ENCODE measurements at places on chromosomes 6 and 20.

- no peak for DNase-seq
These were observed 13.4 kb downstream of the LINC00237 start for GRCh38 chr20:21092806-21093205.

DNA sequence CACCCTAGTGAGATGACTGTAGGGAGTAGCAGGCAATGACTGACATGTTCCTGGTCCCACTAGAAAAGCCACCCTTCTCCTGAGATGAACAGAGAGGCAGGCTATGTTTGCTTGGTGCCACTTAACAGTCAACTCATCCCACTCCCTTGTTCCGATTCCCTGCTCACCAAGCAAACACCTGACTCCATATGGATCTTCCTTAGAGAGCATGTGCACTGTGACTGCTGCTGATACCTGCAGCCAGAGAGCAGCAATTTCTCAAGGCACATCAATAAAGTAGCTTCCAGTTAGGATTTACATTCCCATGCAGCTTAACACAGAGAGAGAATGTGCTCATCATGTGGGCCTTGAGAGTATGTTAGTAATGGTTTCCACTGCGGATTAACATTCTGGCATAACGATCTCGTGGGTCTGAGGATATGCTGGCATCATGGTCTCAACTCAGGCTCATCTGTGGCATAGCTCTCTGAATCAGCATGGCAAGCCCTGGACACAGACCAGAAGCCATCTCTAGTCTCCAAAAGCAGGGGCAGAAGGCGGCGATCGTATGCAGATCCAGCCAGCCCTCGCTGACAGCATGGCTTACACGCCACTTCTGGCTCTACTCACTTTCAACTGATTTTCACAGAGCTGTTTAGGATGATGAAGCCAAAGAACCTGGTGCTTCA, 43.9 kb downstream of the ATXN1 start:
- DNase-seq = no peak

GRCh38 chr6:164928057-164928727, 381.2 kb downstream of the C6orf118 start:
- no peak for DNase-seq

- DNase-seq = no peak
These were observed 211.0 kb downstream of the WDR27 start for GRCh38 chr6:169490830-169491229.

DNA sequence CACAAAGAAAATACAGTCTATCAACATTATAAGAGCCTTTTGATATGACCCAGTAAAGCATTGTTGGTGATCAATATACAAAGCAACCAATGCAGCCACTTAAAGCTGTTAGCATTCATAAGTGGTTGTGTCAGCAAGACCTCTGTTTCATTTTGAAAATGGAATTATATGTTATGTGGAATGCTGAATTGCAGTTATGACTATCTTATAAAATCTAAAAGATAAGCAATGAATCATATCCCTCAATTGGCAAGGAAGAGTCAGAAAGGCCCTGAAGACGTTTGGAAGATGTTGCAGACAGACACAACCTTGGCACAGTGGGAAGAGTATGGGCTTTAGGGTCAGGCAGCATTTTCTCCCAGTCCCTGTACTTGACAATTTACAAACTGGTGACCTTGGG, 93.8 kb upstream of the RNF217 start:
- no peak for DNase-seq

- DNase-seq = no peak
These were observed 248.4 kb upstream of the HSF2 start for GRCh38 chr6:122151066-122151465.

GRCh38 chr20:40844332-40844731, 155.3 kb upstream of the MAFB start:
- DNase-seq = no peak

- no peak for DNase-seq
These were observed 110.2 kb downstream of the RCAN2 start for GRCh38 chr6:46381057-46381456.

DNA sequence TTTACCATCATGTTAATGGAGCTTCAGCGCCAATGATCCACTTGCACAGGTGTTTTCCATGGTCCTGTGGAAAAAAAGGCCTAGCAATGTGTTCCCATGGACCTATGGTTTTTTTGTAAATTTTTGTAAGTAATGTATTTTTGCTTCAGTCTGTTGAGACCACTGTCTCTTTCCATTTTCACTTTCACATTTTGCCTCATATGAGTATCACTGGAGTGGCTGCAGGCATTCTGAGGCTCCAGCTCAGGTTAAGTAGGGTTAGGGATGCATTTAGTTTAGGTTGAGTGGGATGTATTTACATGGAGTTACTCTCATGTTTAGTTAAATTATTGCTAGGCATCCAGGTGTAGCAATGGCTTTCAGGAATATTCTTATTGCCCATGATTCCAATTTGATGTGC, 19.2 kb upstream of the LMBRD1 start:
- no peak for DNase-seq

GRCh38 chr20:5809495-5809894, 59.3 kb downstream of the SHLD1 start:
- no peak for DNase-seq

GRCh38 chr6:144690666-144691065, 405.5 kb downstream of the UTRN start:
- DNase-seq = no peak

- no peak for DNase-seq
These were observed 668.2 kb downstream of the DOK5 start for GRCh38 chr20:55143601-55144000.

- no peak for DNase-seq
These were observed 79.9 kb upstream of the BHLHE23 start for GRCh38 chr20:63086421-63087235.

GRCh38 chr20:17306427-17306826, 79.6 kb downstream of the PCSK2 start:
- no peak for DNase-seq

DNA sequence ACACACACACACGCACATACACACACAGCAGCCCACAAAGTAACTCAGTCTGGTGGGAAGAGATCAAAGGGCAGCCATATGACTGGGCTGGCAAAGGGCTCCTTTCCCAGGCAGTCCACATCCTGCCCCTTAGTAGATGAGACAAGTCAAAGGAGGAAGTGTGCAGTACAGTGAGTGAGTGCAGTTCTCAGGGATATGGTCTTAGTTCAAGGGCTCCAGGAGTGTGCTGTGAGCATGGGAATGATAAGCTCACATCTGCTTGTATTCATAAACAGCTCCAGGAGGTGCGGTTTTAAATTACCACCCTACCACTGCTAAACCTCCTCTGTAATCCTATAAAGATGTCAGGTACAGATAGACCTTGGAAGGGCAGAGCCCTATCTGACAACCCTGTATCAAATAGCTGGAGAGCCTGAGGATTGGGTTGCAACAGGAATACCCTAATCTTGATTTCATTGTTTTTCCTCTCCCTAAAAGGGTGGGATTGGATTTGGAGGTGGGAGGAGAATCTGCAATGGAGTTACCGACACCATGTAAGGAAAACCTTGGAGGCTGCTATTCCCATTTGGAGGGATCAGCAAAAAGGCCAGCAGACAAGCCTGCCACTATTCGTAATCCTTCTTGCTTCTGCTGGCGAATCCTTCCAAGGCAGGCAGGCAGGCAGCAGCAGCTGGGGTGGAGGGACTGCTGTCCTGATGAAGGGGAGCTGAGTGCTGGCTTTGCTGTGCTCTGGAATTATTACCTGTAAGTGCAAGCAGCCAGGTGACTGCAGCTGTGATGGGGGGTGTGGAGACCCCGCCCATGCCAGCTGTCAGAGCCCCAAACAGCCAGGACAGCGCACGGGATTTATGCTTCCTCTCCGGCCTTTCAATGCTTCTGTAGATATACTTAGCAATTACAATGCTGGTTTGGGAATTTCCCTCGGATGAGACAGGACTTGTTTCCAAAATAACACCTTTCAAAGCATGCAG, 342.7 kb downstream of the PRL start:
- no peak for DNase-seq

GRCh38 chr6:85192186-85192585, 257.7 kb upstream of the NT5E start:
- DNase-seq = no peak

GRCh38 chr6:52049252-52050050, 38.0 kb downstream of the PKHD1 start:
- DNase-seq = no peak

- no peak for DNase-seq
These were observed 969.9 kb upstream of the CITED2 start for GRCh38 chr6:140344142-140344913.

- DNase-seq = no peak
These were observed 44.9 kb downstream of the ADAT2 start for GRCh38 chr6:143405373-143406154.

DNA sequence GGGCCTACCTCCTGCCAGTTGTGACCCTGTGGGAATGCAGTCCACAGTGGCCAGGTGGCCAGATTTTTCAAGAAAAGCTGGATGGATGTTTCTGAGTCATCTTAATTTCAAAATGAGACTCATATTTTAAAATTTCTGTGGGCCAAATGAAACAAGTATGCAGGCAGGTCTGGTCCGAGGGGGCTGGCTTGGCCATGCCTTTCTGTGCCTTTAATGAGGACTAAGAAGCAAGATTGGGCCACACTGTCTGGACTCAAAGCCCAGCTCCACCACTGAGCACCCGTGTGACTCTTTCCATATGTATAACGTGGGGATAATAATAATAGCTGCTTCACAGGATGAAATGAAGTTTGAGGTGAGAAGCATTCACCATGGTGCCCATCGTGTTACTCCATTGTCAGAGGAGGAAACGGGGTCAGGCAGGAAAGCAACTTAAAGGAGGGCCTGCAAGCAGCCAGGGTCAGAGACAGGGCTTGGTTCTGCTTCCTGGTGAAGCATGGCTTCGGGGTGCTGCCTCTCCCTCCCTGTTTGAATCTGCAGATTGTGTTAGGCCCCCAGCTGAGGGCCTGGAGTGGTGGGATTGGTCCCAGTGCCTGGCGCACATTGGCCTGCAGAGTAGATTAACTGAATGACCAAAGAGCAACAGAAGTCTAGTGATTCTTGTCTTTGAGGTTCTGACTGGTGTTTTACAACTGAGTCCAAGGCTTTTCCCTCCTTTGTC, 3.8 kb downstream of the SOX12 start:
- DNase-seq = no peak
